Cardiac muscle cell (in vitro differentiated cells and primary cell): ENCODE measurements at places on chromosomes 1 and 21. TPM values are rescaled to one million over a fixed set of nuclear protein-coding genes. Genes with fewer than 3 reads are reported as not detected.

- DNase-seq, result peak; percentile 63
Measured at GRCh38 chr1:228860911-228861831, 125.9 kb downstream of the RHOU start.

- DNase-seq, result peak; percentile 44
Measured at GRCh38 chr1:22412932-22413727, 38.5 kb upstream of the ZBTB40 start.

RHOU gene
- 1.2 and 2.4 TPM in 2 replicates for total RNA-seq

GRCh38 chr1:91020486-91020885, 1.3 kb downstream of the ZNF644 start:
- peak; percentile 14 for DNase-seq

DNA sequence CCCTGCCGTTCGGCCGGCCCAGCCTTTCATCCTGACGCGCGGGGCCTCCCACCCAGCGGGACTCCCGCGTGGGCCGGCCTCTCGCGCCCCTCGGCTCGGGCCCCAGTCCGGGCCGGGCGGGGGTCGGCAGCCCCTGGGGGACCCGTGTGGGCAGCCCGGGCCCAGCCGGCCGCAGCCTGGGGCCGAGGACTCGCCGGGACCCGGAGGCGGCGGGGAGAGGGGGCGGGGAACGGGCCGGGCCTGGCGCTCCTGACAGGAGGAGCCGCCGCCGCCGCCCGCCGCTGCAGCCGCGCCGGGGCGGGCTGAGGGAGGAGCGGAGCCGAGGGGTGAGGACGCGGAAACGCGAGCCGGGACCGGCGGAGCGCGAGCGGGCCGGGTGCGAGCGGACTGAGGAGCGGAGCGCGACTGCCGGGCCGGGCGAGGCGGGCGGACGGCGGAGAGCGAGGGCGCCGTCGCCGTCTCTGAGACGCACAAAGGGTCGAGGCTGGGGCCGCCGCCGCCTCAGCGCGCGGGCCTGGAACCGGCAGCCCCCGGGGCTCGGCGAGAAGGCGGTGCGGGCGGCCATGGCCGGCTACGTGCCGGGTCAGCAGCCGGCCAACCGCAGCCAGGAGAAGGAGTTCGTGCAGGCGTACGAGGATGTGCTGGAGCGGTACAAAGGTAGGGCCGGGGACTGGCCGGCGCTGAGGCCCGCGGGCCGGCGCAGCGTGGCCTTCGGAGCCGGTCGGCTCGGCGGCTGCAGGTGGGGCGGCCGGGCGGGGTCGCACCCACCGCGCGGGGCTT, 79.1 kb downstream of the NDUFS5 start:
- DNase-seq, result peak; percentile 85

DNA sequence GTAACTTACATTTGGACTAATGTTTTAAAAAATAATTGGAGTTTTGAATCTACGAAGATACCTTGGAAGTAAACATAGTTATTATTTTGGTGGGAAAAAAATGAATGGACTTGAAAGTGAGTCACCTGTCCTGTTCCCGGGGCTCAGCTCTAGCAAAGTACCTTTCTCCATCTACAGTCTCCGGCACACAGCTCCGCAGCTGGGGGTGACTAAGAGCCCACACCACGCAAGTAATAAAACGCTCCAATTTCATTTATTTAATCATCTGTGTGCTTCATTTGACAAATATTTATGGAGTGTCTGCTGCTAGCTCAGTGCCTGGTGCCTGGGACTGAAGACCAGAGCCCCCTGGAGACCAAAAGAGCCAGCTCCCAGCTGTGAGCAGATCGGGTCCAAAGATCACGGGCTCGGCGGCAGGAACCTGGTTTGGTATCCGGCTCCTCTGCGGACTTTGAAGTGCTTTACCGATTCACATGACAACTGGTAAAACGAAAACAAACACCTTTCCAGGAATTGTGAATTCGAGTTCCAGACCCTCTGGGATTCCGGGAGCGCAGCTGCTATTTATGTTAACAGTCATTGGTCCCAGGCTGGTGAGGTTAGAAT, 1.7 kb upstream of the RIPK4 start:
- DNase-seq, result peak; percentile 66

LCE1E gene
- not detected in 2 replicates for total RNA-seq

- no peak for DNase-seq
Measured at GRCh38 chr1:40382108-40382460, 8.6 kb downstream of the SMAP2 start.

- no peak for DNase-seq
Measured at GRCh38 chr1:242055749-242056320, 56.9 kb upstream of the MAP1LC3C start.

DNA sequence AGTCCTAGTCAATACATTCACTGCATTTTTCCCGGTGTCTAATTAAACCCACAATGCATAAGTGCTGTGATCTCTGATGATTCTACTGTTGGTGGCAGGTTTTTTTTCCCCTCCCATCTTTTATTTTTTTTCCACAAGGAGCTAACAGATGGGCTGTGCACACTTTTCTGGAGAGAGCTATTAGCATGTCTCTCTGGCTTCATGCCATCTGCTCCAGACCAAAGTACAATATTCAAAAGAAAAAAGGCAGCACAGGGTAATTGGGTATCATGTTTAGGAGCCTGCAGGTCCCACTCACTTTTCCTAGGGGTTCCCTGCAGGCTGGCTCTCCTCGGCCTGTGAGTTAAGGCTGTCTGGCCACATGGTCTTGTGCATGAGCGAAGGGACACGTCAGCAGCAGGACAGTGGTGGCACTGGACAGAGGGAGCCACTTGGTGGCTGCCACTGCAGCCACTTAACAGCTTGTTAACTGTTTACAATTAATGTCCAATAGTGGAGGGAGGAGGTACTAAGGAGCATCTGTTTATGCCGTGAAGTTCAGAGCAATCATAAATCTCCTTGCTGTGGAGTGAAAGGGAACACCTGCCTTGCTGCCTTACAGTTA, 53.5 kb upstream of the C8B start:
- DNase-seq, result no peak

DNA sequence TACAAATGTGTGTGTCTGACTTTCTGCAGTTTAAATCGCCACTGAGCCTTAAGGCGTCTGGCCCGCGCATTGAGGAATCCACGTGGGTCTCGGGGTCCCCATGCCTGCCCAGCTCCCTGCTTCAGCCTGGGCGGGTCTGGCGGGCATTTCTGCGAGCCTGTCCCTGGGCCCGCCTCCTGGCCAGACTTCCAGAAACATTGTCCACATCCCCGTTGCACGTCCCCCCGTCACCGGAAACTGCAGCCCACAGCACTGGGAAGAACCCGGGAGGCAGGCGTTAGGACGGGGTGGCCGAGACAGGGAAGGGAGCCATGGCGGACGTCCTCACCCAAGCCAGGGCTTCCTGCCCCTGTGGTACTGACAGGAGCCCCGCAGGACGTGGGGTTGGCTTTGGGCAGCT, 113.1 kb upstream of the COL6A1 start:
- DNase-seq, result no peak

HRNR gene
- total RNA-seq, result not detected in 2 replicates

DNA sequence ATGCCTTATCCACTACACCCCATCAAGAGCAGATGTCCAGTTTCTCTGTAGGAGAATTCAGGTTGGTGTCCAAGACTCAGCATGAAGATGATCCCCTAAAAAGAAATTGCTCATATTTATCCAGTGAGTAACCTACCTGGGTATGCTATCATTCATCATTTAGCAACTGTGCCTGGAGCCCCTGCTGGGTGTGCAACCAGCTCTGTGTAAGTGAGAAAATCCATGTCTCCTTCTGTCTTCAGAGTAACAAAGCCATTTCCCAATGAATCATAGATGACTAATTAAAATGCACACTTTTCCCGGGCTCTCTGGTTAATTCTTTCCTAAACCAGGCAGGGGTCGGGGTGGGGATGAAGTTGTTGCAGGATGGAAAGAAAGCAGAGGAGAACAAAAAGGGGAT, 35.8 kb downstream of the OLFML3 start:
- DNase-seq, result no peak

DNA sequence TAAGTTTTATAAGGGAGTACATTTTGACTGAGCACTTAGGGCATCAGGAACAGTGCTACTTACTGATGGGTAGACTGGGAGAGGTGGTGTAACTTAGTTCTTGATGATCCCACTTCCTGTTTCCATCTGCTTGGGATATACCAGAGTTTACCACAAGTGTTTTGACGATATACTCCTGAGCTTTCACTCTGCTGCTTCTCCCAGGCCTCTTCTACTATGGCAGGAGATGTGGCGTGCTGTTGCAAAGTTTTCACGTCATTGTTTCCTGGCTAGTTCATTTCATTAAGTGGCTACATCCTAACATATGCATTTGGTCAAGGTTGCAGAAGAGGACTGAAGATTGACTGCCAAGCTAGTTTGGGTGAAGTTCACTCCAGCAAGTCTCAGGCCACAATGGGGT, 41.3 kb upstream of the LAMC2 start:
- DNase-seq, result no peak

MIB2 gene
- 191 and 248 TPM in 2 replicates for total RNA-seq

DNA sequence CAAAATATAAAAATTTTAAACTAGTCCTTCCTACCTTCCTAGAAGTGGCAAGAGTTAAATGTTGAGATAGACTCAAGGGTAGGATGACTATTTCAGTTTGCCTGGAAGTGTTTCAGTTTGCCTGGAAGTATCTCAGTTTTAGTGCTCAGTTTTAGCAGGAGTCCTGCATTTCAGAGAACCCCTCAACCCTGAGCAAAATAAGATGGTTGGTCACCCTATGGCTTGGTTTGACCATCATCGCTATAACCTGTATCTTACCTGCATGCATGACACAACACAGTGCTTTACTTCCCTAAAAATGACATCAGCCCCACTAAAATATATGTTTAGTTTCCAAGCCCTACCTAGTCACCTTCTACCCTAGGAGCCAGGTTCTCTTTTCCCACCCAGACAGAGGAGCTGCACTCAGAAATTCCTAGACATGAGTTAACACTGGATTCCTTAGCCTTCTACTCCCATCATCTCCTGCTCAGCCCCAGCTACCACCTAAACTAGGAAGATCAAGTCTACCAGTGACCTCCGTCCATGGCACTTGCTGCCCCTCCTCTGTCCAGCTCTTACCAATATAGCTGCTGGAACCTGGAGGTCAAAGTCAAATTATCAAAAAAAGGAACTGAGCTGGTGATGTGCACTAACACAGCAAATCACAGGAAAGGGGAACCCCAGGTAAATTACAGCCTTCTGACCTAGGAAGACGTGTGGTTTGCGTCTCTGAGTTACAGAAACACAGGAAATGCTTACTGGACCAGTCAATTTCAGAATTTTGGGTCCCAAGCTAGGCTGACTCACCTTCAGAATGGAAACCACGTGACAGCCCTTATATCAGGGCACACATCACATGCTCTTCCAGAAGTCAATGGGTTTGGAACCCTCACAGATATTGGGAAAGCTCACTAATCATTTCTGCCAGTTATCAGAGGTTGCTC, 2.2 kb upstream of the G0S2 start:
- no peak for DNase-seq

- no peak for DNase-seq
Measured at GRCh38 chr1:109475261-109475660, 8.4 kb upstream of the ATXN7L2 start.
